CD4-positive, alpha-beta T cell treated with Interleukin-17A for 1 hour (primary cell): ENCODE measurements at places on chromosomes 2 and 18.

DNA sequence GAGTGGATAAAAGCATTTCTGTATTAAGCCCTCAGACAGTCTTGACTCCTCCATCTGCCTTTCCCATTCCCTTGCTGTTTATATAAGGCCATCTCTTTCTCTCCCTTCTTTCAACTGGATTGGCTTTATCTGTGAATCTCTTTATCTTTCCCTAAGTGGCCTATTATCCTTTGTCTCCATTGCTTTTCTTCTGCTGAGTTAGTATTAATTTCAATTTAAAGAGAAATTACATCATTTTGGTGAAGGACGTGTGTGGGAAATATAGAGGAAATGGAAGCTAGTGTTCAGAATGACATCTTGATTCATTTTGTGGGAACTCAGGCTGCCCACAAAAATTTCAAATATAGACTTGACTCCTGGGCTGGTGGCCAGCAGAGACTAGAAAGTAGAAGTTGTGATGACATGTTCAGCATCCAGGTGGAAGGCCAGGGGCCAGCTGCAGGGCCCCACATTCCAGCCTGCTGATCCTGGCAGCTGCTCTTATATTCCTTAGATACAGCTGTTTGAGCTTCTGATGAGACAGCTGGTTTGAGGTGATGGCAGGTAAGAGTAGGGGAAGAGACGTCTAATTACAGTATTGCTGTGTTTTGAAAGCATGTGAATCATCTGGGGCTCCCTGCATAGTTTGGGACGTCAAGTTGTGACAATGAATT, 52.3 kb downstream of the DIS3L2 start:
- no peak for DNase-seq

- DNase-seq, result no peak
Measured at GRCh38 chr18:60147323-60147722, 225.3 kb downstream of the MC4R start.

- no peak for DNase-seq
Measured at GRCh38 chr2:61722318-61722717, 131.5 kb downstream of the FAM161A start.

DNA sequence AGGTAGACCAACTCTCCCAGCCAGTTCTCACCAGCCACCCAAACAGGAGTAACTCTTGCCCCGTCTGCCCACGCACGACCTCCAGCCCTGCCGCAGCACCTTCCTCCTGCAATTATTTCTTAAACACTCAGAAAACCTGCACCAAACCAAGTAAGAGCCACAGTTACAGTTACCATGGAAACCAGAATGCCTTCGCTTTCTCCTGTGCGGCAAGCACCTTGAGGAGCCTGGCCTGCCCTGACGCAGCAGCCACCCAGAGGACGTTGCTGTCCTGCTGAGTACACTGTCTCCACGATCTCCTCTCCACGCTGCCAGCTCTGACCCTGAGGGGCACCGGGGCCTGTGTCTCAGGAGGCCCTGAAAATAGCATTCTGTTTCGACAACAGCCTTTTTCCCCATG, 94.3 kb upstream of the SMIM21 start:
- no peak for DNase-seq

DNA sequence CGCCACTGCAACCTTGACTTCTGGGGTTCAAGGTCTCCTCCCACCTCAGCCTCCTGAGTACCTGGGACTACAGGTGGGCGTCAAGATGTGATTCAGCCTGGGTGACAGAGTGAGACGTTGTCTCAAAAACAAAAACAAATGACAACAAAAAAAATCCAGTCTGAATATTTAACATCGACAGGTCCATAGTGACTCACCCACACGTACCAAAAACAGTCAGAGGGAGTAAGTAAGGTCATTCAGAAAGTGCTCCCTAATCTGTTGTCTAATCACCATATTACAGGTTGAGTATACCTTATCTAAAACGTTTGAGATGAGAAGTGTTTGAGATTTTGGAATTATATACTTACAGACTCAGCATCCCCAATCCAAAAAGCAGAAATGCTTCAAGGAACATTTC, 24.4 kb downstream of the SAP130 start:
- no peak for DNase-seq

- DNase-seq, result no peak
Measured at GRCh38 chr18:79608069-79608468, 71.5 kb upstream of the CTDP1 start.

DNA sequence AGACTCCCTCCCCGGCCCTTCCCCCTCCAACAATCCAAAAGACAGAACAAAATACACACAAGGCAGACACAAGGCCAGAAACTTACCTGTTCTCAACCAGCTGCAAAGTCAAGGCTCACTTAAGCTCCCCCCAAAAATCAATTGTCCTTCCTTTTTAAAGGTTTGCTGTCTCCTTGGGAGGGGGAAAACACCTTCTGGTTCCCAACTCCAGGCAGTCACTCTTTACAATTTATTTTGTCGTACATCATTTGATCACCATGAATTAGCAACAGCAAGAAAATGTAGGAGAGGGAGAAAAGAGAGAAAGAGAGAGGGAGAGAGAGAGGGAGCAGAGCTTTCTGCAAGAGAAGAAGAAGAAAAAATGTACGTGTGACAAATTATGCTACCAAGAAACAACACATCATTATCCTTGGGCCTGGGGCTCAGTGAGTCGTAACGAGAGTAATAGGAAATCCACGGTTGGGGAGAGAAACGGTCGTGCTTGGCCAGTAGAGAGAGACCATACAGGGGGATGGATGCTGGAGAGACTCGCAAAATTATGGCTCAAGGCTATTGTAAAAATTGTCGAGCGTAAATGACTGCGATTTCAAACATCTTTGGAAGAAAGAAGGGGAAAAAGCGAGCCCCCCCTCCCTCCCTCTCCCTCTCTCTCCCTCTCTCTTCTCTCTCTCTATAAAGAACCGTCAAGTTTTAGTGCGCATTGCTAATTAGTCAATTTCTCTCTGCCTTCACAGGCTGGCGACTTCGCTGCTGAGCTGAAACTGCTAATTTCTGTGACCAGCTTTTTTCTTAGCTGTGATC, at the start of gene KLHL14:
TSS of gene KLHL14 (minus strand) at position 443 of the 801 bp plus-strand sequence. CDS start 2,432 bp downstream, outside the sequence.
- DNase-seq, result no peak
